ENCODE measurements at places on chromosomes 13 and 19.
A peak's percentile ranks its signal among the peaks of the same experiment; 100 is the strongest.

- DNase-seq, result no peak
Measured at GRCh38 chr19:17658666-17659065, 29.5 kb downstream of the UNC13A start.

- DNase-seq, result no peak
Measured at GRCh38 chr19:30216453-30216852, 155.7 kb upstream of the ZNF536 start.

DNA sequence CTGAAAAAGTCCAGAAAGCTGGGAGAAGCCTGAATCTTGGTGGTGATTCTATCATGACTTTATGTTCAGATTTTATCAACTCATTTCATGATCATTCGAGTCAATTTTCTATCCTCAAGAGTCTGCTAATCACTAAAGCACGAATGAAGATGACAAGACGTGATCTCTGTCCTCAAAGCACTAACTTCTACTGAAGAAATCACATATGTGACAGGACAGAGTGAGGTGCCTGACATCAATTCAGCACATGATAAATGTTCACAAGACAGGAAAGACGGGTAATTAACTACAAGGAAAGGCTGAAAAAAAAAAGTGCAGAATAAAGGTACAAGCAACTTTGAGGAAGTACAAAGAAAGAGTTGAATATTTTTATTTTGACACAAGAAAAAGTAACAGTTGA lies 487.1 kb downstream of the EFNB2 start:
- DNase-seq, result no peak

DNA sequence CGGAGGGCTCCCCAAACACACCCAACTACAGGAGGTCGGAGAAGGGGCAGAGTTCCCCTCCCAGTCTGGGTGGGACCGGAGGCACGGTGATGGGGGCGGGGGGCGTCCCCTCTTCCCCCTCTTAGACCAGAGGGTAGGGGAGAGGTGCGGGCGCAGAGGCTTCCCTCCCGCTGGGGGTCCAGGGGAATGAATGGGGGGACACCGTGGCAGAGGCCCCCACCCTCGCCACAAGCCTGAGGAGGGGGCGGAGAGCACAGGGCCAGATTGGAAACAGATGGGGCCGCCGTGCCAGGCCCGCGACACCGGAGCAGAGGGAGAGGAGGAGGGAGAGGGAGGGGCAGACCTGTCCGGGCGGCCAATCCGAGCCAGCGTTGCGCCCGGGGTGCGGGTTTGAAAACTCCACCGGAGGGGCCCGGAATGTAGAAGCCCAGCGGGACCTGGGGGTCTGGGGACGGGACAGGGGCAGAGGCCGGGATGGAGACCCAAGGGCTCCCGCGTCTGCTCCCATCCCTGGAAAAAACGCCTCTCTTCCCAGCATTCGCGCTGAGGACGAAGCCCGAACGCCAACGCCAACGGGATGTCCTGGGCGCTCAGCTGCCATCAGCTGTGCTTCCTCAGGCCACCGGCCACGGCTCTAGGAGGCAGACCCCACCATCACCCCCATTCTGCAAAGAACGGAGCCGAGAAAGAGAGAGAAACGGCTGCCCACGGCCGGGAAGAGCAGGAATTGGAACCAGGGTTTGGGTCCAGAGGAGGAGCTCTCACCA lies 46.8 kb downstream of the PTPRS start:
- peak; percentile 35 for DNase-seq

DNA sequence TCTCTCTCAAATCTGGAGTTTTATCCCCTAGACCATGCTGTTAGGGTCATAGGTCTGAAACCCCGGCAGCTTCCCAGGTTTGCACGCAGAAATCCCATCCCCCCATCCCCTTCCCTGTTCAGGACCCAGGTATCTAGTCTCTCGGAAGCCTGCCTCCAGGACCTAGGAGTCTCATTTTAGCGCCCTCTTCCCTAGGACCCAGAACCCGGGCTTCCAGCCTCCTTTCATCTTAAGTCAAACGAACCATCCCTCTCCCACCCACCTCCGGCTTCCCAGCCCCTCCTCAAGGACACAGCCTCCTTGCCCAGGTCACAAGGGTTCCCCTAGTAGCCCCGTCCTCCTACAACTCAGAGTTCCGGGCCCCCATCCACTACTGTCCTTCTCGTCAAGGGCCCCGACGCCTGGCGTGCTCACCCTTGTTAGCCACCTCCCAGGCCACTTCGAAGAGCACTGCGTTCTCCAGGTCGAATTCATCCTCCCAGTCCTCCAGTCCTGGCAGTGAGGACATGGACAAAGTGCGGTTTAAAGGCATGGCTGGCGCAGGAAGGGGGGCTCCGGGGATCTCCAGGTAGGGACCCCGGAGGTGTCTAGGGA lies 431 bp downstream of the GYS1 start:
- DNase-seq, result no peak

- DNase-seq, result no peak
Measured at GRCh38 chr13:100350601-100351000, 238.0 kb downstream of the GGACT start.

- no peak for DNase-seq
Measured at GRCh38 chr19:3687774-3688706, 12.2 kb downstream of the PIP5K1C start.

- no peak for DNase-seq
Measured at GRCh38 chr13:52449331-52450011, 963 bp downstream of the VPS36 start.

- no peak for DNase-seq
Measured at GRCh38 chr19:50178859-50179537, 15.9 kb upstream of the IZUMO2 start.

DNA sequence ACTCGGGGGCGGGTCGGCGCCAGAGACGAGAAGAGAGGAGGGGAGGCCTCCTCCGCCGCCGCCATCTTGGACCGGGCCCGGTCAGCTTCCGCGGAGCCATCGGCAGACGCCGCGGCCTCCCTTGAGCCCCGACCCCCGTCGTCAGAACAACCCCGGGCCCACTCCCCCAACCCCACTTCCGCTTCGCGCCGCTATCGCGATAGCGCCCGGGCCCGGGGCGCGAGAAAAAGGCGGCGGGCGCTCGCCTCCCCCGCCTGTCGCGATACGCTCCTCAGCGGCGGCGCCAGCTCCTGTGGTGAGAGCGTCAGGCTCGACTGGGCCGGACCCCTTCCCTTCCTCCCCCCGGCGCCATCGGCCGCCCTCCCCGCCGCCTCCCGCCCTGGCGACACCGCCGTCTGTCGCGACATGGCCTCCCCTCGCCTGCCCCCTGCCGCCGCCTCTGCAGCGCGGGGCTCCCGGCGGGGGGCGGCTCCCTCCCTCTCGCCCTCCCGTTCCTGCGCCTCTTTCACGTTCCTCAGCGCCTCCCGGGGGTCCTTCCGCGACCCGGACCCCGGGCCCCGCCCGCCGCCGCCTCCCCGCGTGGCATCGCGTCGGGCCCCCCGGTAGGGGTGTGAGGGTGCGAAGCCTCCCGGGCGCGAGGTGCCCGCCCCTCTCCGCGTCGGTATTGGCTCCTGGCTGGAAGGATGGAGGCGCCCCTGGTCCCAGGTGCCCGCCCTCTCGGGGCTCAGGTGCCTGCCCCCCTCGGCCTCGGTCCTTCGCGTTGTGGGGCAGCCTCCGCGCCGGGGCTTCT lies at the start of gene CNOT3:
CNOT3 (plus strand) TSS at position 64 of the 790 bp plus-strand sequence. CDS start 5,217 bp downstream, outside the sequence.
- no peak for DNase-seq

DNA sequence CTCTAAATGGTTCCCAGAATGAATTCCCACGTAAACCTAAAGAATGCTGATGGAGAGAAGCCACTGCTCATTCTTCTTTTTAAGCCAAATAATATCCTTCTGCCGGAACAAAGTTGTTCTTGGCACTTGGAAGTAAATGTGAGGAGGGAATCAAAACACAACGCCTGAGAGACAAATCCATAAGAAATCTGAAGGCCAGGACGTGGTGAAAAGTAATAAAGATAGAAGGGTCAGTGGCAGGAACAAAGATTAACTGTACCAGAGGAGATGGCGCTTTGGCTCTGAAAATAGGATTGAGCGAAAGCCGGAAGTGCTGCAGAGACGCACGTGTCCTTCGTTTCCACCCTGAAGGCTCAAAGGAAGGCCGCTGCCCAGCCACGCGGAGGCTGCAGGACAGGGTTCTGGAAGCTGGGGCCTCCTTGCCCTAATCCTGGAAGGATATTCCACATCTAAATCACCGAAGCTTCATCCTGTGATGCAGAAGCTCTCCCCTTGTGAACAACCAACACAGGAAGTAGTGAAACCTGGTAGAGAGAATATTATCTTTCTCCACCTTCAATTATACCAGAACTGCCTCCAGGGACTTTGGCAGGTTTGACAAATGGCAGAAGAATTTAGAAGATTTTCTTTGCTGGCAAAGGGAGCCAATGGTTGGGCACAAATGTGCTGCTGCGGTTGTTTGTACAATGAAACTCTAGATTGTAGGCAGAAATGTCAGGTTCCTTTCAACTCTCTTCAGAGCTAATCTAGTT lies 214.6 kb upstream of the SERP2 start:
- no peak for DNase-seq

DNA sequence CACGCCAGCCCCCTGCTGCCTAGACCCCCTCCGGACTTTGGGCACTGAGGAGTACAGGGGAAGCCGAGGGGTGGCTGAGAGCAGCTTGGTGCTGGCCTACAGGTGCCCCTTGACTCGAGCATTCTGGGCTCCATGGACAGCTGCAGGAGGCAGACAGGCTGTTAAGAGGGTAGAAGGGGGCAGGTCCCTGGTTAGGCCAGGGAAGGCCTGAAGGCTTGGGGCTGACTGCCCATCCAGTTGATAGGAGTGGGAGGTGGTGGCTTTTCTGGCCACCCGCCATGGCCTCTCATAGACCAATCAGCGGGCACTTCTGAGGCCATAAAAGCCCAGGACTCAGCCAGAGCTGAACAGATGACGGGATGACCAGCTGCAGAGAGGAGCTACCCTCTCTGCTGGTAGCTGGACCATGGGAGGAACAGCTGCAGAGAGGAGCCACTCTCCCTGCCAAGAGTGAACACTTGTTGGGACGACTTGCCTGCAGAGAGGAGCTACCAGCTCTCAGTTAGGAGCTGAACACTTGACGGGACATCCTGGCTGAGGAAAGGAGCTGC lies 10.7 kb upstream of the SUPT20H start:
- DNase-seq, result no peak

DNA sequence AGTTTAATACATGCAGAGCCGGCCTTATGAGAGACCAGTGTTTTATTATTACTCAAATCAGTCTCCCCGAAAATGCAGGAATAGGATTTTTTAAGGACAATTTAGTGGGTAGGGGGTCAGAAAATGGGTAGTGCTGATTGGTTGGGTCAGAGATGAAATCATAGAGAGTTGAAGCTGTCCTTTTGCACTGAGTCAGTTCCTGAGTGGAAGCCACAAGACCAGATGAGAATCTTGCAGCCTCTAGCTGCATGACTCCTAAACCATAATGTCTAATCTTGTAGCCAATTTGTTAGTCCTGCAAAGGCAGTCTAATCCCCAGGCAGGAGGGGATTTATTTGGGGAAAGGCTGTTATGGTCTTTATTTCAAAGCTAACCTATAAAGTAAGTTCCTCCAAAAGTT lies 1163.9 kb downstream of the DIAPH3 start:
- DNase-seq, result no peak

- no peak for DNase-seq
Measured at GRCh38 chr13:106003651-106004050, 531.8 kb downstream of the EFNB2 start.

GRCh38 chr13:95536632-95537241 lies 15.8 kb upstream of the CLDN10 start:
- DNase-seq, result peak; percentile 48

DNA sequence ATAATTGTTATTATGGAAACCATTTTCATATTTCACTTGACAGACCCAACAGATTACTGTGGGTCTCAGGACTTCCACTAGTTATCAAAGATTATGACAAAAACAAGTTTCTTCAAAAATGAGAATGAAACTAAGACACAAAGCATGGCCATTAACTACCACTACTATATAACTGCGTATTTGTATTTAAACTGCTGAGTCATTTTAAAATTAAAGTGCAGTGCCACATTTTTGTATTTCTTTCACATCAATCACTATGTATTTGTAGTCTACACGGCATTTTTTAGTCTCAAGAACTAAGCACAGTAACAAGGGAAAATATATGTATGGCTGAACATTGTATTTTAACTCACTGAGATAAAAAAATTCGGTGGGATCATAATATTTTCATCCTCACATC lies 10.1 kb upstream of the KLF12 start:
- DNase-seq, result no peak

DNA sequence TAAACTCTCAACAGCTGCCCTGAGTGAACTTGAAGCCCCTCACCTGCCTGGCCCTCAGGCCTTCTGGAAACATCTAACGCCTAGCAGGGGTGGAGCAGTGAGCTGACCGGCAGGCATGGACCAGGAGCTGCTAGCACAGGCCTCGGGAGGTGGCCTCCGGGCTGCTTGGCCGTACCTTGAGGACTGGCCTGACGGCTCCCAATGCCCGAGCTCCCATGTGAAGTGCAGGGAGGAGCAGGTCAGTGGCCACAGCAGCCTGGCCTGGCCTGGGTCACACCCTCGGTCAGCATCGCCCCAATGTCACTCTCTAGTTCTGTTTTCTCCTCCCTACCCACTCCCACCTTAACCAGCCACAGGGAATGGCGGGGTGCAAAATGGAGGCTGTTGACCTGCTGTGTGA lies 19.0 kb downstream of the TSHZ3 start:
- no peak for DNase-seq

DNA sequence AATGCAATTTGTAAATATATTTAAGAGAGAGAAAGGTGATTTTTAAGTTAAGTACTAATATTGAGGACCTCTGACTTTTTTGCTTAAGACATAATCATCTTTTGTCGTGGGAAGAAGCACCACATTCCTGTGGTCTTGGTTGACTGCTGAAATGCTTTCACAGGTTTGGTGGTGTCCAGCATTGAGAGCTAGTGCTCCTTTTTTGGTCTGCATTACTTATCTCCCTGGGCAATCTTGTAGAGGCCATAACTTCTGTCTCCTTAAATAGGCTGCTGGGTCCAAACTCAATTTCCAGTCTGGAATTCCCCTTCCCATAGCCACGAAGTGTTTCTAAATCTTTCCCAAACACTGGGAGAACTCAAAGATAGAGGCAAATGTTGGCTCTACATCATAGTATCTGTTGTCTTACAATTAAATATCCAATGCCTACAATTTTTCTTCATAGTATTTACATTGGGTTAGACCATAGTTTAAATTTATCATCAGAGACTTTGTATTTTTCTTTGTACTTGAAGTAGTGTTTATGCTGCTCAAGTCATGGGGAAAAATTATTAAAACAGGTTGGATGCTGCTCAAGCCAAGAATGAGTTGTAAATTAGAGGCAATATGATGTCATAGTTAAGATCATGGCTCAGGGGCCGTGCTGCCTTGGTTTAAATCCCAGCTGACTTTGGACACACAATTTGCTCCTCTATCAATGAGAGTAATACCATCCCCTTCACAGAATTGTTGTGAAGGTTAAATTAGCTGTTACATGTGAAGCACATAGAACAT lies 105.6 kb downstream of the POSTN start:
- no peak for DNase-seq

DNA sequence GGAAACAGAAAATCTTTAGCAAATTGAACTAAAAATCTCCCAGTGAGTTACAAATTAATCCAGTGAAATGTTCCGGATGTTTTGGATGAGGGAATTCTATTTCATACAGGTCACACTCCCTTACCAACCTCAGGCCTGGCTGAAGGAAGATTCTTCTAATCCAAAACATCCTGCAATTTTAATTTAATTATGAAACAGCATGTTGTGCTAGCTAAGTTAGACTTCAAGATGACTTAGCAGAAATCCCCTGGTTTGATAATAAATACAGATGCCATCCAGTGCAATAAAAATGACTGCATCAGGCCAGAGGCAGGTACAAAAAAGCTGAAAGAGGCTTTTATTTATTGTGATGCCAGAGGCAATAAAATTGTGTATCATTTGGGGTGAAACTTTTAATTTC lies 96.7 kb upstream of the CLDN10 start:
- no peak for DNase-seq
